ENCODE measurements at places on chromosomes 4 and X. TPM values are rescaled to one million over a fixed set of nuclear protein-coding genes. Genes with fewer than 3 reads are reported as not detected.

ABCG2 gene
- not detected for total RNA-seq

FAM241A gene
- 1.7 TPM for total RNA-seq

DHRSX gene
- total RNA-seq = 13.0 TPM

- no peak overlapping the region for H3K4me3 ChIP-seq
- H3K4me1 ChIP-seq = no peaks in the 10 kb centered on the region
- H3K27me3 ChIP-seq = no peaks in the 10 kb centered on the region
These were observed 18.4 kb upstream of the CTSO start for GRCh38 chr4:155972098-155972497.

DNA sequence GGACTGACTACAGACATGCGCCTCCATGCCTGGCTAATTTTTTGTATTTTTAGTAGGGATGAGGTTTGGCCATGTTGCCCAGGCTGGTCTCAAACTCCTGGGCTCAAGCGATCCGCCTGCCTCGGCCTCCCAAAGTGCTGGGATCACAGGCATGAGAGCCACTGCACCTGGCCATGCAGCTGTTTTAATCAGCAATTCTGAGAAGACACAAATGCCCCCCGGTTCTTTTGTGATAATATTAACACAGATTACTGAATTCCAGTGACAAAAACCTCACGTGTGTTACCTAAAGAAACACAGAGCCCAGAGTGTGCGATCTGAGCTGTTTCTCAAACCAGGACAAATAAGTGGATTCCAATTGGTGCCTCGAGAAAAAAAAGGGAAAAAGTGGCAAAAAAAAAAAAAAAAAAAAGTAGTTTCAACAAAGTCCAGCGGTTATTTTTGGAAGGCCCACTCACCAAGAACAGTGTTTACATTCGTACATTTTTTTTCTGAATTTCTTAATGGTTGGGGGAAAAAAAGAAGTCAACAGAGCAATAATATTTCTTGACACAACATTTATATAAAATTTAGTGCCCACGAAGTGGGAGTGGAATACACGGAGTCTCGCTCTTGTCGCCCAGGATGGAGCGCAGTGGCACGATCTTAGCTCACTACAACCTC is 17.2 kb downstream of the DHRSX start:
- H3K36me3 ChIP-seq = no peaks in the 10 kb centered on the region
- H3K27ac ChIP-seq = no peak overlapping the region
- peaks cover 10% of the 10 kb centered on the region for H3K4me1 ChIP-seq
- H3K4me3 ChIP-seq = no peak overlapping the region

DNA sequence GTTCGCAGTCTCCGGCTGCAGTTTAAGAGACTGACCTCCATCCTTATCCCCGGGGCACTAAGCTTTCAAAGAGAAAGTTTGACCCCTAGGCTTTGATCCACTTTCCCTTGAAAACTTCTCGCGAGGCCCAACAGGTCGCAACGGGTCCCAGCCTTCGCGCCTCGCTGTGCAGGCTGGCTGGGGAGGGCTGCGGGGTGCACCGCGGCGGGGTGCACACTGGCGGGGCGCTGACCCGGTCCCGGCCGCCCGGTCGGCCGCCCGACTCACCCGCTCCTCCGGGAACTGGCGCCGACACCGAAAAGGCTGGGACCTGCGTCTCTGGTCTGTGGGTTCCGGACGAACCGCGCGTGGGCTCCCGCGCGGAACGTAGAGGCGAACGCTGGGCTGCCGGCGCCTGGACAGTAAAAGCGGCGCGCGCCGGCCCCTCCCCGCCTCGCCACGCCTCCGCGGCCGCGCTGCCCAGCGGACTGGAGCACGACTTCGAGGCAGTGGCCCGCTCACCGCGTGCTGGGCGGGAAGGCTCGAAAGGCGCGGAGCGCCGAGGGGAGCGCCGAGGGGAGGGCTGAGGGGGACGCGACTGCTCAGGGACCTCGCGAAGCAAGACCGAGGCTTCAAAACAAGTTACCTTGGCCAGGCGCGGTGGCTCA is at the start of gene TAF7L:
Gene TAF7L (minus strand): TSS at position 378 of the 647 bp plus-strand sequence. CDS start 3,791 bp downstream, outside the sequence.
- H3K4me1 ChIP-seq = no peaks in the 10 kb centered on the region
- peak; percentile 23 for DNase-seq
- no peak within 1 kb of the TSS for H3K4me3 ChIP-seq
- H3K27me3 ChIP-seq = peaks cover 5% of the 10 kb centered on the region
- H3K27ac ChIP-seq = no peak within 1 kb of the TSS

DNA sequence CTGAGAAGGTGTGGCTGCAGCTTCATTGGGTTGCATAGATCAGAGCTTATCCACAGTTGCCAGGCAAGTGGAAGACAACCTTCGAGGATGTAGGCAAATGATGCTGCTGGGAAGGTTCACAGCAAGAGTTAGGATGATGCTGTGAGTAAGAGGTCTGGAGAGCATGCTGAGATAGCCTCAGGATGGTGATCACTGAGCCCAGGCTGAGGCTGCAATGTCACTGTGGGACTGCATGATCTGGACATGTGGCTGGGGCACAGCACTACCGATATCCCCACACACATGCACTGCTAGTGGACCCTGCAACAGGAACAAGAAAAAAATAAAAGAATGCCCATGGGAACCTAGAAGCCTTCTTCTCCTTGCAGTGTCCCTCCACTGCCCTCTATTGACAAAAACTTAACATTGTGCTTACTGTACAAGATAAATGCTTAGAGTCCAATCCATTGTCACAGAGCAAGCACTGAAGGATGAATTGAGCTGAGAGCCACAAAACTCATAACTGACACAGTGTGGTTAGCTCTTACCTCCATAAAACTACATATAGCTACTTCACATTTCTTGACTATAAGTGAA is 105.6 kb downstream of the CNKSR2 start:
- H3K27ac ChIP-seq = no peak overlapping the region
- no peaks in the 10 kb centered on the region for H3K27me3 ChIP-seq
- H3K36me3 ChIP-seq = no peaks in the 10 kb centered on the region
- DNase-seq = peak; percentile 70

- H3K27me3 ChIP-seq = no peaks in the 10 kb centered on the region
- H3K4me3 ChIP-seq = no peak overlapping the region
- no peaks in the 10 kb centered on the region for H3K36me3 ChIP-seq
- H3K27ac ChIP-seq = no peak overlapping the region
- no peak for DNase-seq
- no peaks in the 10 kb centered on the region for H3K4me1 ChIP-seq
These were observed 40.1 kb upstream of the EIF1AX start for GRCh38 chrX:20181598-20182329.

DNA sequence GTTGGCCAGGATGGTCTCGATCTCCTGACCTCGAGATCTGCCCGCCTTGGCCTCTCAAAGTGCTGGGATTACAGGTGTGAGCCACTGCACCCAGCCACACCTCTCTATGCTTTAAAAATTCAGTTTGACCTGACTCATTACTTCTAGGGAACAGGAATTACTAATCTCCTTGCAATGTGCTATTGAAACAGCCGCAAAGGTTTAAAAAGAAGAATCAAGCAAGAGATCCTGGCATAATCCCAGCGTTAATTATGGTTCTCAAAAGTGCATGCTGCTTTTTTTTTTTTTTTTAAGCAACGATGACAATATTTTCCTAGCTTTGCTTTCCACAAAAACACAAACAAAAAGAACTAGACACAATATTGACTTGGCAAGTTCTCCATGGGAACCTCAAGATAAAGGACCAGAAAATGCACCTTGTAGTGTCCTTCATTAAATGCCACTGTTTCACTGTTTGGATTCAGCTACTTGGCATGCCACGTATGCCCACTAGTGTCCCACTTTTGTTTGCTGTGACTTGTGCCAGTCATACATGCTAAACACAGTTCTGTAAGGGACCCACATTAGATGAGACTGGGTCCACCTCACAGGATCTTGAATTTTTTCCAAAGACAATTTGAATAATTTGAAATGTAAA is 112.6 kb upstream of the PPARGC1A start:
- H3K27me3 ChIP-seq = no peaks in the 10 kb centered on the region
- DNase-seq = no peak
- no peak overlapping the region for H3K4me3 ChIP-seq
- no peak overlapping the region for H3K27ac ChIP-seq
- no peaks in the 10 kb centered on the region for H3K4me1 ChIP-seq

- peaks cover 9% of the 10 kb centered on the region for H3K4me1 ChIP-seq
- DNase-seq = no peak
- no peak overlapping the region for H3K4me3 ChIP-seq
- H3K27me3 ChIP-seq = no peaks in the 10 kb centered on the region
These were observed 7.3 kb downstream of the SEC24B start for GRCh38 chr4:109440948-109441347.
